ENCODE measurements at places on chromosomes 2 and 18.

DNA sequence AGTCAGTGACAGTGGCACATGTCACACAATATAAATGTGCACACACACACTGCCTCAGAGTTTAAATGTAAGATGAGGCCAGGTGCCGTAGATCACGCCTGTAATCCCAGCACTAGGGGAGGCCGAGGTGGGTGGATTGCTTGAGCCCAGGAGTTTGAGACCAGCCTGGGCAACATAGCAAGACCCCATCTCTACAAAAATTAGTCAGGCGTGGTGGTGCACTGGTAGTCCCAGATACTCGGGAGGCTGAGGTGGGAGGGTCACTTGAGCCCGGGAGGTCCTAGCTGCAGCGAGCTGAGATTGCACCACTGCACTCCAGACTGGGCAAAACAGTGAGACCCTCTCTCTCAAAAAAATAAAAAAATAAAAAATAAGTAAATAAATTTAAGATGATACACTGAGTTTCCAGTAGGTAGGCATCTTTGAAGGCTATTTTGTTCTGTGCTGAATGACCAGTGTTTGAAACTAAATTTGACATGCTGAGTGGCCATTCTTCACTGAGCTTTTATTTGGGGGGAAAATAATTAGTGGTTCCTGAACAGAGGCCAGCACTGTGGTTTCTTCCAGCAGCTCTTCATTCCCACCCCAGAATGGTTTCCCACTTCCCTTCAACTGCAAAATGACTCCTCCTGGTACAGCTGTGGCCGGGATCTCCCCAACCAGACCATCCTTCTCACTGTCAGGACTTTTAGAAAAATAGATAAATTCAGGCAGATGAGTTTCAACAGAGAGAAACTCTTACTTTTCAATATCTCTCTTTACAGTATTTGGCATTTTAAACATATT lies 44.9 kb downstream of the PSMG2 start:
- no peak for DNase-seq

DNA sequence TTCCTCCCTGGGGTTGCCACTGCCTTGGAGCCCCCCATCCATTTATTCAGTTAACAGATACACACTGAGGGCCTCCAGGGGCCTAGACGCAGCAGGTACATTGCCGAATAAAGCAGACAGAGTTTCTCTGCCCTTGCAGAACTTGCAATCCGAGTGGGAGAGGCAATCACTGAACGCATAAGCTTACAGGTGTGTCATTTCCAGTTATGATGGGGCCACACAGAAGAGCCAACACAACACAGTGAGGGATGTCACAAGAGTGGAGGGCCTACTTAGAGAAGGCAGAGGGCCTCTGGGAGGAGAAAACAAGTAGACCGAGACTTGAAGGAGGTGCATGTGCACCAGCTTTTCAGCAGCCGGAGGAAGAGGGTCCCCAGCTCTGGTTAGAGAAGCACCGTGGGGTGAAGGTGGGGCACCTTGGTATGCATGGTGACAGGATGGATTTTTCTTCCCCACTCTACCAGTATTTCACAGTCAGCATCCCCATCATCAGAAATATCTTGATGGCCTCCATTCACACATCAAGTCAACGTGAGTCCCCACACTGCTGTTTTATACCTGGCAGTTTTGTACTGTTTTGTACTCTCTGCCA lies 150.9 kb downstream of the SMAD7 start:
- no peak for DNase-seq

GRCh38 chr2:36168115-36168514 lies 187.5 kb upstream of the CRIM1 start:
- DNase-seq, result no peak

- DNase-seq, result no peak
These were observed 73.8 kb downstream of the TGFA start for GRCh38 chr2:70479816-70480215.

- DNase-seq, result no peak
These were observed 18.4 kb upstream of the KANSL1L start for GRCh38 chr2:210189452-210190138.

GRCh38 chr2:28401948-28402550 lies 9.4 kb downstream of the FOSL2 start:
- DNase-seq, result no peak

- DNase-seq, result no peak
These were observed 3.0 kb downstream of the KLHL41 start for GRCh38 chr2:169512525-169512924.

GRCh38 chr18:53458944-53459580 lies 765.4 kb downstream of the MBD2 start:
- peak; percentile 59 for DNase-seq

DNA sequence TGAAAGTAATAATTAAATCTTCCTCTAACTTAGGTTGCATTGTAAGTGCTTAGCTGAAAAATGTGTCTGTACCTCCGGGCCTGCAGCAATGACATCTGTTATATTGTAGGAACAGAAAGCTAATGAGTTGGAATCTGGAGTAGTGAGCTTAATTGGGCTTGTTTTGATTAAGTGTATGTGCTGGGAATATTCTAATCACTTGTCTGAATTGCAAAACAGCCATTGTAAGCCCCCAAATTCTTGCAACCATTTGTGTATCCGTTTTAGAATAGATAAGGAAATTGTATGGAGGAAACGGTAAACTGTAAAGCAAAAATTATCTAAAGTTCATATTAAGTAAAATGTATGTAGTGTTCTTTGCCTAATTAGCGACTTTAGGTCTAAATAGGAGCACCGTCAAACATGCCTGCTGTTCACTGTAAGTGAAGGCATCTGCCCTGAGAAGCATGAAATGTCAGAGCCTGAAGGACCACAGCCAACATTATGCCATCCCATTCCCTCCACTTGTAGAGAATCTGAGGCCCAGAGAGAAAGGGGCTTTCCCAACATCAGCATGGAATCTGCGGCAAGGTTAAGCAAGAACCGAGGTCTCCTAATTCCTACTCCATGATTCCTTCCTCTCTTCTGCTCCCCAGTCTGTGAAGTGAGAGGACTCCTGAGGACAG lies 466.4 kb downstream of the TDRD15 start:
- no peak for DNase-seq
